ENCODE measurements at places on chromosomes 7 and 10. TPM values are rescaled to one million over a fixed set of nuclear protein-coding genes. Genes with fewer than 3 reads are reported as not detected.

DNA sequence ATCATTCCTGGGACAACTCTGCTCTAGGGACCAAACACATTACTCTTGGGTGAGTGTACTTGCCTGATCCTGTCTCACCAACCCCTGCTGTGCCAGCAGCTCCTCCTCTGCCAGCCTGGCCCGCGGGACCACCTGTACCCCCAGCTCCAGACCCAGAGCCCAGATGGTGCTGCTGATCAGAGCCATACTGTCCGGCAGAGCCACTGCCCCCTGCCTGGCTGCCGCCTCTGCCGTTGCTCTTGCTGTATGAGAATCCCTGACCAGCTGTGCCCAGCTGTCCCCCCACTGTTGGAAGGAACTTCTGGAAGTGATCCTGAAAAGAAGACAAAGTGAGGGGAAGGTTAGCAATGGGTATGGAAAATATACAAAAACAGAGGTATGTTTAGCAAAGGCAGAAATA, 6.9 kb downstream of the MYOZ1 start:
- no peak for DNase-seq

DNA sequence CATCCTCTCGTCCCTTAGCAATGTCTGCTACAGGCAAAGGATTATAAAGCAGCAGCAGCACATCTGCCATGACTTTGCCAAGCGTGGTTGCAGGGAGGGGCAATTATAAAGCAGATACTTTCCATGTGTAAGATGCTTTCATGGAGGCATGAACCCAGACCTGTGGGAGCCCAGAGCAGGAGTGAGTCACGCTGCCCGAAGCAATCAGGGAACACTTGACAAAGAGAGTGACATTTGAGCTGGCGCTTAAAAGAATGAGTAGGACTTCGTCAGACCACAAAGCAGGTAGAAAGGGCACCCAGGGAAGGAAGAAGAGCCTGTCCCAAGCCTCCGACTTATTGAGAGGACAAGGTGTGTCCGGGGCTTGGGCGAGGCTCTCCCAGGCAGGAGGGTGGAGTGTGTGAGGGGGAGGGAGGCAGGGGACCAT, 147.2 kb downstream of the MYOF start:
- no peak for DNase-seq

DNA sequence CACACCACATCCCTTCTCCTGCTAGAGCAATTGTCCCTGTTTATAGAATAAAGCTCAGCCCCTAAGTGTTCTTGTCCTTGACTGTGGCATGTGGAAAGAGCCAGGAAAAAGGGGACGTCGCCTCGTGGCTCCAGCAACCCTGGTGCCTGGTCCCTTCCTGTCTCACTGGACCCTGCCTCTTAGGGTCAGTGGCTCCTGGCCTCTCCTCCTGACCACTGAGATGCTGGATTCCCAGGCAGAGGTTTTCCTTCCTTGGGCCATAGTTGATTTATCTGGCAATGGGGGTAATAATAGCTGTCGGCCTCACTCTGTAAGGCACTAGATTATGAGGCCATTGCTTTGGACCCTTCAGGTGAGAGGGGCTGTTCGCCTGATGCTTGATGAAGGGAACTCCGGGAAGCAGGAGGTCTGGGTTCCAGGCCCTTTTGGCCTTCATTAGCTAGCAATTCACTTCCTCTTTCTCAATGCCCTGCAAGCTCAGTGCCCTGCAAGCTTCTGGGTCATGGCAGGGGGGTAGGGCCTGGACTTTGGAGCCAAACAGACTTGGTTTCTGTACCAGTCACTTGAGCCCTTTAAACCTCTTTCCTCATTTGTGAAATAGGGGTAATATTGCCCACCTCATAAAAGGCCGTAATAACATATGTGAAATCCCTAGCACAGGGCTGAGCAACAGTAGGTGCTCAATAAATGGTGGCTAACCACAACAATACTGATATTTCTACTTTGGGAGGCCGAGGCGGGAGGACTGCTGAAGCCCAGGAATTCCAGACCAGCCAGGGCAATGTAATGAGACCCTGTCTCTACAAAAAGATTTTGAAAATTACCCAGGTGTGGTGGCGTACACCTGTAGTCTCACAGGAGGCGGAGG, 1.1 kb downstream of the ASL start:
- peak; percentile 92 for DNase-seq

Gene CAV1
- 8.9 TPM for polyA plus RNA-seq
